ENCODE measurements at places on chromosomes 2 and 18. TPM values are rescaled to one million over a fixed set of nuclear protein-coding genes. Genes with fewer than 3 reads are reported as not detected.

IMMT gene
- total RNA-seq = 103 TPM

DSG3 gene
- total RNA-seq = not detected

NT5DC4 gene
- not detected for total RNA-seq

GAREM1 gene
- 4.4 TPM for total RNA-seq

CHN1 gene
- total RNA-seq = 21.7 TPM

Data from A549 treated with ZK216348 at 1 μM for 4 hours (cell line).